ENCODE measurements at places on chromosomes 12 and 14.

DNA sequence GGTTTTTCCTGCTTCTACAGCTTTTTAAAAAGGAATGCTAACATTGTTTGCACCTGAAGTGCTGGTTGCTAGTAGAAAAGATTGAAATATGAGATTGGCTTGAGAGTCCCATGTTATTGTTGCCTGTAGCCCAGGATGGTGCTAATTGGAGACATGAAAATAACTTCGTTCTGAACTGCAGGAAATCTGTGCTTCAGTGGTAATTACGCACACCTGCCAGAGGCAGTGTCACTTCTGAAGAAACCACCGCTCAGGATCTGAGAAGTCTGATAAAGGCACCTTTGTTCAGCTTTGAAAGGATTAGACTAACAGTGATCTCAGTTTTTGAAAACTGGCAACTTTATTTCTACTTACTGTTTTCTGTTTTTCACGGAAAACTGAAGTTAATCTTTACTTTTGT is 15.5 kb upstream of the ATP6V0A2 start:
- DNase-seq = no peak

DNA sequence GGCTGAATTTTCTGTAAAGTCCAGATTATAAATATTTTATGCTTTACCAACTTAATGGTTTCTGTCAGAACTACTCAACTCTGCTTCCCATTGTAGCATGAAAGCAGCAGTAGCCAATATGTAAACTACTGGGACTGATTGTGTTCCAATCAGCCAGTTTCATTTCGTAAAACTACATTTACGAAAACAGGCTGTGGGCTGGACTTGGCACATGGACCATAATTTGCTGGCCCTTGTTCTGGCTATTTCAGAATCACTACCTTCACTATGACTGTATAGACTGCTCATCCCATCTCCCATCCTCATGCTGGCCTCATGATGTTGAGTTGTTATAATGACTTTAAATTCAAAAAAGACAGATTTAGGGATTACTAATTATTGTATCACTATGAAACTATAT is 38.7 kb downstream of the FAR2 start:
- no peak for DNase-seq

DNA sequence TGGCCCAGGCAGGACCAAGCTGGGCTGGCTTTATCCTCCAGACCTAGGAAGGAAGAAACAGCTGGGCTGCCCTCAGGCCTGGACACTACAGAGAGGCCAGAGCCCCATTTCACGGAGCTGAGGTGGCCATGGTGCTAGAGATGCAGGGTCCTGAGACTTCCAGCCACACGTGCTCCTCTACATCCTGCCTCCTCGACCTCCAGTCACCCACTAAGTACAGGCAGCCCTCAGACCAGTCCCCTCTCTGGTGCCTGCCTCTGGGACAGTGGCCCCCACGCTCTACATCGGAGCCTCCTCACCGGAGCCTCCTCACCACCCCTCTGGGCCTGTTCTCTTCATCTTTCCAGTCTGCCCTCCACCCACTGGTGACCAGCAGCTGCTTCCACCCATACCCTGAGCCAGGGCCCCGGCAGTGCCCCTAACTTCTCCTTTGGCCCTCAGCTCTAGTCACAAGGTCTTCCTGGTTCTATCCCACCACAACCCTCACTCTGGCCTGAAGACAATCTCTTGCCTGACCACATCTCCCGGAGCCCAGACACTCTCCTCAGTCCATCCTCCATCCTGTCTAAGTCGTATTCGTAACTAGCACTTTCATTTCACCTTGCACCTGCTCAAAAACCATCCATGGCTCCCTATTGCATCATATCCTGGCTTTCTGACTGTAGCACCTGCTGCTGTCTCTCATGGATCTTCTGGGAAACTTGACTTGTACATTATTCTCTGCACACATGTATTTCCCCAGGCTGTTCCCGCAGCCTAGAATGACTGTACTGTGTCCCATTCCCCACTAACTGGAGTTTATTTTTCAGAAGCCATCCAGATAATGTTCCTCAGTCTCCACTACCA is 43.9 kb downstream of the DIO3 start:
- DNase-seq = no peak

DNA sequence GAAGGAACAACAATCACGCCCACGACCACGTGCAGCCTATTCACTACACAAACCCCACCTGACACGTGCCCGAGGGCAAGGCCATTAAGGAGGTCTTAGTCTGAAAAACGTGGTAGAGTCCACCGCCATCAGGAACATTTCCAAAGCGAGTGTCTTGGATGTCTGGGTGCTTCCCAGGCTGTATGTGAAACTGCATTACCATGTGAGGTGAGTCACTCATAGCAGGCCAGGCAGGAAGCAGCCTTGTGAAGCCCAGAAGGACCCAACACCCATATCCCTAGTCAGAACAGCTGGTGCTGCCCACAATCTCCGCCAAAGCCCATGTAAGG is 3.3 kb upstream of the KRT79 start:
- no peak for DNase-seq

- DNase-seq = no peak
Observed at GRCh38 chr12:85711735-85712390, 124.3 kb downstream of the RASSF9 start.

GRCh38 chr14:23228812-23229211 is 8.9 kb upstream of the RNF212B start:
- DNase-seq = no peak

DNA sequence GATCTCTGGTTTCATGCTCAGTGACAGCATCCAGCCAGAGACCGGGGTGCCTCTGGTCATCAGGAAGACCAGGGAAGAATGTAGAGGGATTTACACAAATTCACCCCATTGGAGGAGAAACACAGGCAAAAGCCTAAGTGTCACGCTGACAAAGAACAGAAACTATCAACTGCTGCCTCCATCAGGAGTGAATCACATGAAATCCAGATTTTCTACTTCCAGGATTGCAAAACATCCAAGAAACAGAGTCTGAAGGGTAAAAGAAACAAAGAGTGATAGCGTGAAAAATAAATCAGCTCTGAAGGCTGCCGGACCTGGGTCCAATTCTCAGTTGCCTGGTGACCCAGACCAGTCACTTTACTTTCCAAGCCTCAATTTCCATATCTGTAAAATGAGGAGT is 136.1 kb upstream of the MAP1LC3B2 start:
- DNase-seq = no peak

- DNase-seq = no peak
Observed at GRCh38 chr14:100523131-100523842, 63.9 kb downstream of the BEGAIN start.

GRCh38 chr12:78721906-78722305 is 142.7 kb upstream of the SYT1 start:
- DNase-seq = no peak

DNA sequence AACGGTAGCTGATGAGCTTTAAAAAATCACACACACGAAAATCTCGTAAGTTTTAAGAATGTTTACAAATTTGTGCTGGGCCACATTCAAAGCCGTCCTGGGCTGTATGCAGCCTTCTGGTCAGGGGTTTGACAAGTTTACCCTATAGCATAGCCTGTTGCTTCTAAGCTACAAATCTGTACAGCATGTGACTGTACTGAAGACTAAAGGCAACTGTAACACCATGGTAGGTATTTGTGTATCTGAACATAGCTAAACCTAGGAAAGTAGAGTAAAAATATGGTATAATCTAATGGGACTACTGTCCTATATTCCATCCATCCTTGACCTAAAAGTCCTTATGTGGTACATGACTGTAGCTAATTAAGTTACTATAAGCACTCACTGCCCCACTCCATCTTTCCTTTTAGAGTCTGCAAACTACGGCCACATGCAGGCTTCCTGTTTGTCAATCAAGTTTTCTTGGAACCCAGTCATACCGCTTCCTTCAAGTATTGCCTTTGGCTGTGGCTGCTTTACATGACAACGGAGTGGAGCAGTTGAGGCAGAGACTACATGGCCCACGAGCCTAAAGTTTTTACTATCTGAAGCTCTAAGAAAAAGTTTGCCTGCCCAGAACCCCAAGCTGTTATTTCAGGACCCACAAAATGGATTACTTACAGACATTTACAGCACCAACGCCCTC is 18.5 kb downstream of the KRT7 start:
- no peak for DNase-seq

GRCh38 chr14:23559010-23559925 is 3.2 kb downstream of the THTPA start:
- DNase-seq = peak; percentile 86

- DNase-seq = no peak
Observed at GRCh38 chr14:68157971-68158371, 338.4 kb downstream of the RAD51B start.

DNA sequence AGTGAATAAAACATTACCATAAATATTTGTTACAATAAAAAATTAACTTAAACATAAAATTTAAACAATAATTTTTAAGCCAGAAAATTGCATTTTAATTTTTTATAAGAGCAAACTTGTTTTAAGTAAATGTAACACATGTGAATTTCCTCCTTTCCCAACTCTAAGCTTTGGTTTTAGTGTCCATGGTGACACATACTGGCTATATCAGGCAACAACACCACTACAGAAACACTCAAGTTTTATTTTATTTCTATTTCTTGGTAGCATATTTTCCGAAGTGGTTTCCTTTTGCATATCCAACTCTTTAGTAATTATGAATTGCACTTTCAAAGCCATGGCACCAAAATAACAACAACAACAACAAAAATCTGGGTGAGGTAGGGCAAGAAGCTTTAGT is 2.2 kb downstream of the NELL2 start:
- no peak for DNase-seq

- DNase-seq = no peak
Observed at GRCh38 chr14:101575581-101575980, 14.3 kb downstream of the DIO3 start.

GRCh38 chr12:58889557-58889956 is 30.7 kb downstream of the LRIG3 start:
- DNase-seq = no peak

DNA sequence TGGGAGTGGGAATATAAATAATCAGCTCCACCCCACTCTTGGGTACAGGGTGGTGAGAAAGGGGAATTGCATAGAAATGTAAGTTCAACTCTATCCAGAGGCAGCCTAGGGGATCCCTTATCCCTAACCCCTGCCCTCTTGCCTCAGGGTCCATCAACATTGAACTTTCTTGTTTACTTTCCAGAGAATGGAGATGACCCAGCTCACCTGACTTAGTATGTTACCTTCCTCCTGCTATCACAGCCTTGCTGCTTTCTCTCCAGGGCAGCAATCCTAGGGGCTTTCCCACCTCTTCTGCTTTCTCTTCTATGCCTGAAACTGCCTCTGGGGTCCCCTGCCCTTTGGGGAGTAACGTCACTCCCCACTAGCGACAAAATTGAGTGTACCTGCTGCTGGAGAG is 2.7 kb downstream of the LRP1 start:
- no peak for DNase-seq

DNA sequence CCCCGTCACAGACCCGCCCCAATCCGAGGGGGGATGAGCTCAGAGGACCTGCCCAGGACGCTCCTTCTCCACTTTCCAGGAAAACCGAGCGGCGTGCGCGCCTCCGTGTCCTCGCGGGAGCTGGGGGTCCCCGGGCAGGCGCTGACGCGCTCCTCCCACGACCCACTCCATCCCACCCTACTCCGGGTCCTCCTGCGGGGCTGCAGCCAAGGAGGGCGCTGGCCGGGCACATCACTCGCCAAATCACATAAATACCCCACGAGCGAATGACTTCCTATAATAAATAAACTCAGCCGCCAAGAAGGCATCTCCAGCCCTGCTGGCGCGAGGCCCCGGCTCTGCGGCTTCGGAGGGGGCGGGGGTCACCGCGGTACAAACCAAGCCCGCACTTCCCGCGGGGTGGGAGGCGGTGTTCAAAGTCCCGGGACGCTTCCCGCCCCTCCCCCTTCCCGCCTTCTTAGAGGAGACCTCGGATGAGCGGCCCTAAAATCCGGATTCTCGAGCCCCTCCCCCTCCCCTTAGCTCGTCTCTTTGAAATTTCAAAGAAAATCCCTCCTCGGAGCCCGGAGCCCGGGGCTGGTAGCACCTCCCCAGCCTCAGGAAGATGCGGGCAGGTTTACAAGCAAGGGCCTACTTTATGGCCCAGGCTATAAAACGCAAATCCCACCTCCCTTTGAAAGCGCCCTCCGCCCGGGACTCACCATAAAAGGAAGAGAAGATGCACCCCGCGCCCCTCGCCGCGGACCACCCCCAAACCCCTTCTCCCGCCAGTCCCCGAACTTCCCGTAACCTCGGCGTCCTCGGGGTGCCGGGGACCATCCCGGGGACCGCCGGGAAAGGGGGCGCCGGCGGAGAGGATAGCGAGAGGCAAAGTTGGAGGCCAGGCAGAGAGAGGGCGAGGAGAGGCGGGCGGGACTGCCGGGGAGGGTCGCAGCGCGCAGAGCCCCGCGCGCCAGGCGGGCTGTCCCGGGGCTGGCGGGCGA is 712 bp upstream of the FZD10 start:
- DNase-seq = no peak

- no peak for DNase-seq
Observed at GRCh38 chr12:9721394-9722092, 11.4 kb downstream of the CLECL1 start.

DNA sequence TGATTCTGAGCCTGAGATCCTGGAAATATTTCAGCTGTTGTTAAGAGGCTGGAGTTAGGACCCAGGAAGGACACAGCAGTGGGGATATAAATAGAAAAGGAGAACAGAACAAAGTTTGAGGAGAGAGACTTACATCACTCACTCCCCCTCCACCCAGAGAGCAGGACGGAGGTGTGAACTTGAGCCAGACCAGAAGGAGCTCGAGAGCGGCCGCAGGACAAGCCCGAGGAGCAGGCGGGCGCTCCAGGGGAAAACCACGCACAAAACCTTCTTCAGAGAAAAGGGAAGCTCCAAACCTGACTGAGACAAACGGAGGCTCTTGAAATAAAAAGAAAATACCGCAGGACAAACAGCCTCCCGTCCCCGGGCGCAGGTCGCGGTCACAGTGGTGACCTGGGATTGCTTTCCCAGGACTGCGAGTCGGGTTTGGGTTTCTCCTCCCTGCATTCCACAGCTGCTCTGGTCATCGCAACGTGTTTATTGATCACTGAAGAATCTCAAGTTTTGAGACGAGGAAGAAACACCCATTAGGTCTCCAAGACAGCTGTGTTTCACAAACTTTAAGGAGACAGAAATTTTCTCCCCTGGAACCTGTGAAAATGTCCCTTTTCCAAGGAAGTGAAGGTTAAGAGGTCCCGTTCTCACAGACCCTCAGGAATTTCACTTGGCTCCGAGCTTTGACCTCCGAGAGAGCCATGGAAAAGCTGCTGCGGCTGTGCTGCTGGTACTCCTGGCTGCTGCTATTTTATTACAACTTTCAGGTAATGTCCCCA is at the start of gene ADGRD1:
ADGRD1 (plus strand) TSS at position 137 of the 773 bp plus-strand sequence; CDS start at position 696, 559 bp downstream.
- no peak for DNase-seq

DNA sequence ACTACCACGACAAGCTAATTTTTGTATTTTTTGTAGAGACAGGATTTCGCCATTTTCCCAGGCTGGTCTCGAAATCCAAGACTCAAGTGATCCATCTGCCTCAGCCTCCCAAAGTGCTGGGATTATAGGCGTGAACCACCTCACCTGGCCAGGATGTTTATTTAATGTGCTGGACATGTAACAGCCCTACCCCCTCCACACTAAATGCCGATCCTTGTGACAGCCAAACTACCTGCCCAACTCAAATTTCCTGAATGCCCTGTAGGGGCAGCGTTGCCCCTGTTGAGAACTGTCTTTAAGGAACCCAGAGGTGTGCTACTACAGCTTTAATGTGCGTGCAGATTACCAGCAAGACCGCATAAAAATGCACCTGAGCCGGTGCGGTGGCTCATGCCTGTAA is 48.1 kb downstream of the KCNK13 start:
- DNase-seq = peak; percentile 4

GRCh38 chr14:99518441-99519346 is 37.5 kb downstream of the CCNK start:
- DNase-seq = peak; percentile 80

Data from erythroblast (primary cell).